ENCODE measurements at places on chromosomes 4 and X.

GRCh38 chrX:13432414-13433297 lies 112.8 kb upstream of the ATXN3L start:
- no peak for DNase-seq

GRCh38 chr4:94412658-94413038 lies 39.1 kb upstream of the PDLIM5 start:
- DNase-seq, result no peak

GRCh38 chr4:144410230-144410783 lies 235.6 kb upstream of the HHIP start:
- DNase-seq, result no peak

DNA sequence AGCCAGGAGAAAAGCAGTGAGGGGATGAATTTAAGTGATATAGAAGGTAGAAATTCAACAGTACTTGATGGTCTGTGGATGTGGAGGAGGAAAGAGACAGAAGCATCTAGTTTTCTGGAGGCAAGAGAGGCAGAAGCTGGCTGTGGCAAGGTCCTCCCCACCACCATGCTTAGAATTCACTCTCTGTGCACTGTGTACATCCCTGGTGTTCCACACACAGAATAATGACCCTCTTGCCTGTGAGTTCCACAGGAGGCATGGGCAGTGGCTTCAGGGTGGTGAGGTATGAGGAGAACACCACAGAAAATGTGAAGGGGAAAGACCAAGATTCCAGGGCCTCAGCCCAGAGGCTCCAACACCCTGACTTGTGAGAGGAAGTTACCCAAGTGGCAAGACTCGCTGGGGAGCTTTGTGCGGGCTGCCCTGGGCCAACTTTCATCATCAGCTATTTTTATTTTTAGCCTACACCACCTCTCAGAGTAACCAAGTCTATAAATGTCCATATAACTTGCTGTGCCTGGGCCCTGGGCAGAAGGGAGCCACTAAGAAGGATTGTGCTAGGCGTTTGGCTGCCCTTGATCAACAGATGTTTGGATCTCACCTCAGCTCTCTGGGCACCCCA lies 7.8 kb upstream of the INTS6L start:
- DNase-seq, result no peak
